ENCODE measurements at places on chromosomes 1 and 21. TPM values are rescaled to one million over a fixed set of nuclear protein-coding genes. Genes with fewer than 3 reads are reported as not detected.
A peak's percentile ranks its signal among the peaks of the same experiment; 100 is the strongest.

INTS3 gene
- total RNA-seq = 66.8 TPM

SLC9C2 gene
- total RNA-seq = not detected

DNA sequence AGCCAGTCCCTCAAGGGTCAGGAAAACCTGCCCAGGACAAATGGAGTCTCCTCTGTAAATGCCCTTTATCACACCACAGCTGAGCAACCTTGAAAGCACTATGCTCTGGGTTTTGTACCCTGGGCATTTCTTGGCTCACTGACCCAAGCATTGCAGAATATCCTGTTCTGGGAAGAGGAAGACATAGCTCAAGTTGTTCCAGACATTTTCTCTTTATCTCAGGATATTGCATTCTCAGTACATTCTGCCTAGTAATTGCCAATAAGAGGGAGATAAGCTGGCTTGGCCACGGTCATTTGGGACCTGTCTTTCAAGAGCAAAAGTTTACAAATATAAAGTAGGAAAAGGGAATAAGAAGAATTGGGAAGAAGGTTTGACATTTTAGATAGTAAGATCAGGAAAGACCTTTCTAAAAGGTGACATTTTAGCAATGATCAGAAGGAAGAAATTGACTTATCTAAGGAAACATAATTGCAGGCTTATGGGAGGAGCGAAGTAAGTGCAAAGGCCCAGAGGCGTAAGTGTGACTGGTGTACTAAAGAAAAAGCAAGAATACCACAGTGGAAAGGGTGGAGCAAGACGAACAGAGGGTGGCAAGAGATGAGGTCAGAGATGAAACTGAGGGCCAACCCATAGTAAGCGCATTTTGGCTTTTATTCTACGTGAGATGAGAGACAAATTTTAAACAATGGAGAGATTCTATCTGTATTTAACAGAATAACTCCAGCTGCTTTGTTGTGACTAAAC is 394.0 kb upstream of the CXADR start:
- H3K27me3 ChIP-seq = no peaks in the 10 kb centered on the region
- DNase-seq = no peak
- H3K4me3 ChIP-seq = no peak overlapping the region
- peak overlapping the region; percentile 31 for H3K27ac ChIP-seq
- H3K4me1 ChIP-seq = peaks cover 11% of the 10 kb centered on the region
- H3K36me3 ChIP-seq = peaks cover 3% of the 10 kb centered on the region

- H3K27me3 ChIP-seq = no peaks in the 10 kb centered on the region
- H3K27ac ChIP-seq = no peak overlapping the region
- no peak for DNase-seq
- H3K36me3 ChIP-seq = no peaks in the 10 kb centered on the region
- no peaks in the 10 kb centered on the region for H3K4me1 ChIP-seq
These were observed 4.3 kb downstream of the XPR1 start for GRCh38 chr1:180636138-180636537.

PKNOX1 gene
- total RNA-seq = 31.3 TPM

SLC44A3 gene
- total RNA-seq = 5.0 TPM

Data from H1 (cell line).